ENCODE measurements at places on chromosomes 12 and 14.
A peak's percentile ranks its signal among the peaks of the same experiment; 100 is the strongest.

GRCh38 chr12:55940065-55940732 lies 9.2 kb downstream of the DGKA start:
- peak; percentile 69 for DNase-seq

- DNase-seq, result no peak
Measured at GRCh38 chr12:102427543-102427941, 52.8 kb downstream of the IGF1 start.

- DNase-seq, result no peak
Measured at GRCh38 chr14:62667421-62667914, 377.8 kb downstream of the KCNH5 start.

GRCh38 chr12:5789469-5789968 lies 155.5 kb downstream of the ANO2 start:
- no peak for DNase-seq

DNA sequence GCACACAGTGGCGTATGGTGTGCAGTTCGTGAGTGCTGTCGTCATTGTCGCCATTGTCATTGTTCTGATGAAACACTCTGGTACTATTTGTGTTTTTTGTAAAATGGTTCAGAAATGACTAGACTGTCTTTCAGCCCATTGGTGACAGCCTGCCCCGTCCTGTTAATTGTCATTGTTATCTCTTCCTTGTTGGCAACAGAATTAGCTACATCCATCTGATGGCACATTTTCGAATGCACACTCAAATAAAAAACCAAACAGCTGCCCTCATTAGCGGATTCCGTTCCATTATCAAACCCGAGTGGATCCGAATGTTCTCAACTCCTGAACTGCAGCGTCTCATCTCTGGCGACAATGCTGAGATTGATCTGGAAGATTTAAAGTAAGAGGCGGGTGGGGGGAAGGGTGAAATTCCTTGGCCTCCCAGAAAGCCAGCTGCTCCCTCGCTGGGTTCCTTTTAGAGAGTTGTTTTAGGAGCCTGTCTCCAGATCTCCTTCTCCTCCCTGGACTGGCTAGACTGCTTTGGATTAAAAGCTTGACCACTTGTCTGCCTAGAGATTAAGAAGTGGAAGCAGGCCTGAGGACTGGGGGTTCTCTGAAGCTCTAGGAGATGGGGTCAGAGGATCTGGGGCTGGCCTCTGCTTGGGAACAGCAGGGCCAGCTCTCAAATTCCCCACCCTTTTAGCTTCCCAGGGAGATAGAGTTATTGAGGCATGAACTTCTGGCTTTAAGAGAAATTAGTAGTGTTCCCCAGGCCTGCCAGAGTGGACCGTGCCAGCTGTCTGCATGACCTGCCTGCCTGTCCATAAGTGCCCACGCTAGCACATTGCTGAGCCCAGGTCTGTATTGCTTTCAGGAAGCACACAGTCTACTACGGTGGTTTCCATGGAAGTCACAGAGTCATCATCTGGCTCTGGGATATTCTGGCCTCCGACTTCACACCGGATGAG lies 43.3 kb downstream of the MMAB start:
- DNase-seq, result no peak

- DNase-seq, result peak; percentile 61
Measured at GRCh38 chr14:102323102-102323501, 3.6 kb downstream of the ZNF839 start.

GRCh38 chr12:102167821-102168604 lies 29.6 kb downstream of the PMCH start:
- no peak for DNase-seq

DNA sequence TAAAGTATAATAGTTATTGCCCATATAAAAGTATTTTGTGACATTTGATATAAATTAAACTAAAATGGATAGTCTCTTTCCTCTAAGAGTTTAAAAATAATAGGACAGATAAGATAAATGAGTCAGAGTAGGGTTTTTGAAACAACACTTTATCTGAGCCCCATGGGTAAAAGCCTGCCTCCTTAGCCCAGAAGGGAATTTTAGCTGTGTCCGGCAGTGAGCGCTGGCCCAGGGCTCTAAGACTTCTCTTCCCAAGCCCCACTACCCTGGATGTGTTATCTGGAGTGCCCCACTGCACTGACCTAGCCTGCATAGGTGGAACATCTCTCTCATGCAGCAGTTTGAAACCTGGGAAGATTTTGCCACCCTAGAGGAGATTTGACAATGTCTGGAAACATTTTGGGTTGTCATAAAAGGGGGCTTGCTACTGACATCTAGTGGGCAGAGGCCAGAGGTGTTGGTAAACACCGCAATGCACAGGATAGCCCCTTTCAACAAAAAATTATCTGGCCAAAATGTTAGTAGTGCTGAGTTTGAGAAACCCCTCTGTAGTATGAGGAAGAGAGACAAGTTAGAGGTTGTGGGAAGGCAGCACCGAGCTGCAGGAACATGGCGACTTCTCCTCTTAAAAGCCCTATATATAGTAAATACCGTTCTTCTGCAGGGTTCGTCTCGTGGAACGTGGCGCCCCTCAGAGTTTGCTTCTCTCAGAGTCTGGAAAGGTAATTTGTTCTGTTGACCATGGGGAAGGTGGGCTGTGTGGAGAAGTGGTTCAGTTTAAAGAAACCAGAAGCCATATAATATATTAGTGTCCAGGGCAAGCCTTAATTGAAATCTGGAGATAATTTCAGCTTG lies 29.3 kb upstream of the ATF1 start:
- DNase-seq, result no peak

GRCh38 chr12:53579545-53579955 lies 46.6 kb downstream of the ATF7 start:
- peak; percentile 20 for DNase-seq

DNA sequence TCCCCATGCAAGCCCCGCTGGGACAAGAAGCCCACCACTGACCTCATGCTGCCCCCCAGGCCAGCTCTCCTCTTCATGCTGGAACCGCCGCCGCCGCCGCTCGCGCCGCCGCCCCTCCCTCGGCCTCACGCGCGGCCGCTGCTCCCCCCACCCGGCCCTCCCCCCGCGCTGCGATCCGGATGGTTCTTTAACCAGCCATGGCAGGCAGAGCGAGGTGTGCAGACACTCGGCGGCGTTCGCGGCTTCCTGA lies at the start of gene DCAF5:
Gene DCAF5 (minus strand): TSS at position 218 of the 250 bp plus-strand sequence. CDS start 141 bp downstream, at position 77.
- DNase-seq, result no peak

GRCh38 chr14:26484562-26484961 lies 113.3 kb downstream of the NOVA1 start:
- DNase-seq, result no peak

DNA sequence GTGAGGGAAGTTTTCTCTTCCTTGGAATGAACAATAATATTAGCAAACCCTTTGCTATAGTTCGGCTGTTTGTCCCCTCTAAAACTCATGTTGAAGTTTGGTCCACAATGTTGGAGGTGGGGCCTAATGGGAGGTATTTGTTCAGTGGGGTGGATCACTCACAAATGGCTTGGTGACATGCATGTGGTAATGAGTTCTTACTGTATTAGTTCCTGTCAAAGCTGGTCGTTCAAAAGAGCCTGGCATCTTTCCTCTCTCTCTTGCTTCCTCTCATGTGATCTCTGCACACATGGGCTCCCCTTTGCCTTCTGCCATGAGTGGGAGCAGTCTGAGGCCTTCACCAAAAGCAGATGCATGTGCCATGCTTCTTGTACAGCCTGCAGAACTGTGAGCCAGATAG lies 13.1 kb upstream of the PPP4R4 start:
- no peak for DNase-seq

DNA sequence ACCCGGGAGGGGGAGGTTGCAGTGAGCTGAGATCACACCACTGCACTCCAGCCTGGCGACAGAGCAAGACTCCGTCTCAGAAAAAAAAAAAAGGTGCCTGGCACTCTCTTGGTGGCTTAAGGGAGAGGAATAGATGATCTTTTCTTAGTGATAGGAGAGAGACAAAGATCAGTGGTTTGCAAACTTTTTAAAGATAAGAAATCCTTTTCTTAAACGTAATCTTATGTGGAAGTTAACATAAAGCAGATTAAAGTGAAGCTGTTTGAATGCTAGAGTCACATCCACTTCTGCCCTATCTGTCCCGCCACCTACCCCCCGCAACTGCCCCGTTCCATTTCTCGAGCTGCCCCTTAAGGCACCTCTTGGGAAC lies 6.3 kb upstream of the NINJ2 start:
- DNase-seq, result no peak

DNA sequence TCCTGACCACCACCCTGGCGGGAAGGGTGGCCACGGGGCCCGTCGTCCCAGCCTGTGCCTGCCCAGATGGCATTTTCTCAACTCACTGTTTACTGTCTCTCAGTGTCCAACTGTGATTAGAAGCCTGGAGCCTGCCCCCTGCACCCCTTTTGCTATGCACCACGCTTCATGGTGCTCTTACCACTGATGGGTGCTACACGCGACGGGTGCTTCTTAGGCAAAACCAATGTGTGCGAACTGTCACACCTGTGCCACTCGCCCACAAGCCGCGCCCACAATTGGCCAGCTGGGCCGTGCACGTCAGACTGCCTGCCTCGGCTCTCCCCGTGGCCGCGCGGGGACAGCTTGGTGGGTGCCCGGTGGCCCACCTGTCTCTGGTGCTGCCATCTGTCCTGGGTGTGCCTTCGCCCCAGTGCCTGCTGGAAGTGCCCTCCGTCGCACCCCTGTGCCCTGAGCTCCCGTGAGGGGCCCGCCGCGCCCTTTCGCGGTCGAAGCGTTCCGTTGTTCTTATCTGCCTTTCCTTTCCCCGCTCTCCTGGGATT lies 15.1 kb upstream of the AMN start:
- DNase-seq, result no peak

- no peak for DNase-seq
Measured at GRCh38 chr14:52907949-52908348, 42.9 kb downstream of the FERMT2 start.

- no peak for DNase-seq
Measured at GRCh38 chr12:3897371-3897971, 24.3 kb upstream of the PARP11 start.

- no peak for DNase-seq
Measured at GRCh38 chr14:55336691-55337090, 65.5 kb downstream of the FBXO34 start.

- DNase-seq, result no peak
Measured at GRCh38 chr12:98379106-98379505, 136.3 kb upstream of the TMPO start.

DNA sequence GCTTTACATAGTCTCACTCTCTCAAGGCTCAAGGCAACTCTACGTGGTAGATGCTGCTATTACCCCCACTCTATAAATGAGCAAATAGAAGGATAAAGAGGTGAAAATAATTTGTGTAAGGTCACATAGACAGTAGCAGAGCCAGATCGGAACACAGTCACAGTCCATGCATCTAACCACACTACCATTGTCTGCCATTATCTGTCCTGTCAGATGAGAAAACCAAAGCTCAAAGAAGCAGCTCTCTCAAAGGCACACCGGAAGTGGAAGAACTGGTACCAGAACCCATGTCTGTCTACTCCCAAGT lies 134.4 kb upstream of the NUDT4 start:
- no peak for DNase-seq

- no peak for DNase-seq
Measured at GRCh38 chr14:72736308-72736707, 157.6 kb downstream of the DPF3 start.

DNA sequence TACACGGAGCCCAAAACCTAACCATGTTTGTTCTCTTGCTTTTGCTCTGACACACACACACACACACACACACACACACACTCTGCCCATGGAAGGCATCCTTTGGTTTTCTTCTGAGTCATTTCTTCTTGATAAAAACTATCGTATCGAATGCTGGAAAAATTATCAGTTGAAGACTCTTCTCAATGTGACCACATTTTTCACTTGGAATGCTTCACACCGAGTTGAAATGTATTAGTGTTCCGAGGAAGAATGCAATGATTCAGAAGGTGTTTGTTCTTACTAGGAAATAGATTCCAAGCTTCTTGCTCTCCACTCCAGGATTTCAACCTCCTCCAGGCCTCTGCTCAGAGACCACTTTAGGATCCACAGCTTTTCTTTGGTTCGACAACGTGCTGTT lies 226.3 kb downstream of the MON2 start:
- DNase-seq, result peak; percentile 79

DNA sequence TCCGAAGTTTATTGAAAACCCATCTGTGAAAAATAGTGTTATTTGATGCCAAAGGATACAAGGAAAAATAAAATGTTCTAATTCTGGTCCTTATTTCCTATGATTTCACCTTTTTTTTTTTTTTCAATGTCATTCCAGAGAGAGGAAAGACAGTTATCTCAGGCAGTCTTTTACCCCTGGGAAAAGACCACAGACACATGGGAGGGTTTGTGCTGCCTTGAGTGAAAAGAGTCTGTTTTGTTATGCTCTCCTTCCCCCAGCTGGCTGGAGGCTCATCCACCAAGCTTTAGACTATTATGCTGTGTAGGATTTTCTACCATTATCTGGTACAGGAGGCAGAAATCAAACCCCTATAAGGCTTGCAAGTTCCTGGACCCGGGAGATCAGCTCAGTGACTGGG lies 151.8 kb downstream of the CRADD start:
- DNase-seq, result no peak

- peak; percentile 6 for DNase-seq
Measured at GRCh38 chr12:82698708-82699564, 12.2 kb downstream of the TMTC2 start.

DNA sequence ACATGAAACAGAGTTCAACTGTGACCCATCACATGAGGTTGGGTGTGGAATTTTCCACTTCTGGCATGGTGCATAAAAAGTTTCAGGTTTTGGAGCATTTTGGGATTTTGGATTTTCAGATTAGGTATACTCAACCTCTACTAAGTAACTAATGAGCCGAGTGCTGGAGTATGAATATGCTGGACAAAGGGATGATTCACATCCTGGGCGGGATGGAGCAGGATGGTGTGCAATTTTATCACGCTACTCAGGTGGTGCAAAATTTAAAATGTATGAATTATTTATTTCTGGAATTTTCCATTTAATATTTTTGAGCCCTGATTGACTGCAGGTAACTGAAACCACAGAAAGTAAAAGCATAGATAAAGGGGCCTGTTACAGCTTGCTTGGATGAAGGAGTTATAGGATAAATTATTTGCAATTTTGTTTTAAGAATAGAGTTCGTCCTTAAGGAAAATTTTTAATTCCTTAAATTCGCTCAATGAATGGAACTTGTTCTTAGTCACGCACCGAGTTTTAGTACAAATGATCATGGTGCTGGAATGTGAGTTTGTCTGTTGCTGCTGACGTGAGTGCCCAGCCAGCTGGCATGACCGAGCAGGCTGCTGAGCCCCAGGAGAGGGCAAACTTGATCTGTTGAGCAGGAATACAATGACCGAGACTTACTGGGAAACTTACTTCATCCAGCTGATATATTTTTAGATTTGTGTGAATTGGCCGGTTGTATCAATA lies 176.3 kb downstream of the ESR2 start:
- no peak for DNase-seq

DNA sequence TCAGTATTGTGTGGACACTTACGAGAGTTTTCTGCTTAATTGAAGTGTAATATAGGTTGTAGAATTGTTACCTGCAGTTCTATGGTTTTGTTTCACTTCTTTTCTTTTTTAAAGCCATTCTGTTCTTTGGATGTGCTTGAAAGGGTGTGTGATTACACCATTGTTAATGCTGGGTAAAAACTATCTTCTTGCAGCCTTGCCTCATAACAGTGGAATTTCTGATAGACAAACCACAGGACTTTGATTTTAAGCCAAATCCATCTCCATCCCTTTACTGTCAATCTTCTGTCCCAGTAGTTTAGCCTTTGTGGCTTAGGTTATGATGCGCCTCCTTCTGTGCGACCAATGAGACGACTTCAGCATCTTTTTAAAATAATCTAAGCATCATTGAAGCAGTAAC lies 182.3 kb downstream of the PELI2 start:
- peak; percentile 90 for DNase-seq

Data from kidney glomerular epithelial cell (primary cell).